Stimulated activated CD8-positive, alpha-beta memory T cell treated with anti-CD3 and anti-CD28 coated beads, Interleukin-15, amount 100 ng/mL, for 4 hours (primary cell): ENCODE measurements at places on chromosomes 6 and 20.

GRCh38 chr6:25324066-25324762 lies 45.0 kb downstream of the CARMIL1 start:
- no peak for DNase-seq

DNA sequence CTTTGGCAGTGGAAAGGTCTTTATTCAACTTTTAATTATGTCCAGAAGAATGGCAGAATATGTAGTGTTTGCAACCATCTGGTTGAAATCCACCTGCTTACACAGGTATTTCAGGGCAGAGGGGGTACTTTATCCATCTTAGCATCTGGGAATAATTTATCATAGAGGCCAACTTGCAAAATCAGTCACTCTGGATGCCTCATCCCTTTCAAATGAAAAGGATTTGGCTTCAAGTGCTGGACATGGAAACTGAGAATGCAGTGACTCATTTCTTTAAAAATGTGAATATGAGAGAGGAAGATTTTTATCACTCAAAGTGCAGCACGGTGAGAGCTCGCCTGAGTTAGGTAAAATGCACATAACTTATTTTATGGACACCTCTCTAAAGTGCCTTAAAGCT lies 758.3 kb downstream of the KIF16B start:
- DNase-seq = no peak

DNA sequence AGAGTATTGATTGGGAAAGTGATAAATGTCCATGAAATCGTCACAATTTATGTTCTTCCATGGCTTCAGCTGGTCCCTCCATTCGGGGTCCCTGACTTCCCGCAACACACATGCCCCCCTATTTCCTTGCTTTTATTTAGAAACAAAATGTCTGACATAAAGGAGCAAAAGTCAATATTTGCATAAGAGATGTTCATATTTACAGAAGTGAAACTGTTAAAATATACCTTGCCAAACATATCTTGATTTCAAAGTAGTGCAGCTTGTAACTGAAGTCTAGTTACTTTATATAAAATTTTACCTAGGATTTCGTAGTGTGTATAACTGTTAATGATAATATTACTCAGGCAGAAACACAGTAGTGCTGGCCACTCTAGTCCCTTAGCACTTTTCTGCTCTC lies 548.9 kb upstream of the ADGRB3 start:
- DNase-seq = no peak

- DNase-seq = no peak
Measured at GRCh38 chr20:63054681-63055240, 48.0 kb upstream of the BHLHE23 start.

DNA sequence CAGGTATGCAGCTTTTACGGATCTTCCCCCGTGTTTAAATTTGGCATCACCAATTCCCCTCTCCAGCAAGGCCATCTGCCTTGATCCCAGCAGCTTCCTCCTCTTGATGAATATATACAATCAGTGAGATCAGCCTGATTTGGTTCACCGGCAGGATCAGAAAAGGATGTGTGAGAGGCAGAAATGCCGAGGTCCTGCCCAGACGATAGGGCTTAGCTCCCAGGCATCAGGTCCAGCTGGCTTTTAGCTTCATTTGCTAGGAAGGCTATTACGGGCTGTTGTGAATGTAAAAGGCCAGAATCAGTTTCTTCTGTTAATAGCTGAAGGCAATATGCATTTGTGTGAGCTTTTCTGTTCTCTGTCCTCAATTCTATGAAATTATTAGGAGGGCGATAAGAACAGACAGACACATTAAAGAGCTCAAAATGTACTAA lies 372.8 kb downstream of the BTBD9 start:
- no peak for DNase-seq

GRCh38 chr6:158544428-158544827 lies 15.5 kb upstream of the TMEM181 start:
- DNase-seq = no peak

DNA sequence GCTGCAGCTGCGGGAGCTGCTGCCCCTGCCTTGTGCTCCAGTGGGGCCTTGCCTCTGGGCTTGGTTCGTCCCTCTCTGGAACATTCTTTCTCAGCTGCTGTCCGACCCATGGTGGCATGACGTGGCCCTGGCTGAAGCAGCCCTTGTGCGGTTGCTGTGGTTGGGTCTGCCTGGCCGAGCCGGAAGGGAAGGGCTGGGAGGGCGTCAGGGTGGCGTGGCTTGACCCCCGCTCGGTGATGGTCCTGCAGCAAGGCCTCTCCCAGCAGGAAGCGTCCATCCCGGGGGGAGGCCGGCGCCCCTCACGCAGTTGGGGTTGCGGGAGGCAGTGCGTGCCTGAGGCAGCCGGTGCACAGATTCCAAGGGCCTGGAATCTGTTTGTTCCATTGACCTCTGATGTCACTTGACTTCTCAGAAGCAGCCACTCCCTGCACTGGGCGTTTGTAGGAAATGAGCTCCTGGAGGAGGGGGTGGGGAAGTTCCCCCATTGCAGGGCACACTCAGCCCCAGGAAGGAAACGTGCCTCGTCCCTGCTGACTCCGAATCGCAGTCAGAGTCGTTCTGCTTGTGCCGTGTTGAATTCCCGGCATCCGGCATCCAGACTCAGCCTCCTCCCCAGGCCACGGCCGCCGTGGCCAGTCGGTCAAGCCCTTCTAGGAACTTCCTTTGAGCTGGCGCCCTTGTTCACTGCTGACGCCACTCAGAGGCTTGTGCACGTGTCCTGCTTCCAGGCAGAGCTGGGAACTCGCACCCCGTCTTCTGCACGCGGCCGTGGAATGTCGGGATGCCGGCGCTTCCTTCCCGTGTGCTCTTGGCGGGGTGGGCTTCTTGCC lies 9.7 kb upstream of the TNFRSF6B start:
- no peak for DNase-seq

DNA sequence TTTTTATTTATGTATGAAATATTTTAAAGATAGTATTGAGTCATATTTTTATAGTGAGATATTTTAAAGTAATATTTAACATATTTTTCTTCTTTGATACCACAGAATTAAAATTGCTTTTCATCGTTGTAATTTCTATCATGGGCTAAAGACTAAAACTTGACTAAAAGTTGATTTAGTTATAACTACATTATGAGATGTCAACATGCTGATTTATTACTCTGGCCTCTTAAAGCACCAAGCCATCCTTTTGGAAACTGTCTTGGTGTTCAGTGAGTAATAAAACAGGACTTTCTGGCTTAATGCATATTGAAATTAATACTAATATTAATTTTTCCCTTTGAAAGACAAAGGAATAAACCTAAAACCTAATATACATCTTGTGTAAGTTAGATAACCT lies 95.2 kb upstream of the ADGRF4 start:
- DNase-seq = no peak

DNA sequence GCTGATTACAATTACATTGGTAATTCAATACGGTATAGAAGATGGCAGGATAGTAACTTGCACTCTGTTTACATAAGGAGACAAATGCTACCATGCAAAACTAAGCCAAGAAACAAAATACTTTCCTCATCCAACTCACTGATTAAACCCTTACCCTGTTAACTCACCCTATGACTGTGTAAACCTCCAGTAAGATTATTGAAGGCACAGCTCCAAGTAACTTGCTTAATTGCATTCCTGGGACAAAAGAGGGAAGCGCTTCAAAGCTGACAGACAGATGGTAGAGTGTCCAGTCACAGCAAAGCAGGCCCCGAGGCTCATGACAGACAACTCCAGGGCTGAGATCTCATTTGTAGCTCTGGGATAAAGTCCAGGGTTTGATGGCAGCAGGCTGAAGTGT lies 6.9 kb upstream of the KIF16B start:
- DNase-seq = no peak

- DNase-seq = no peak
Measured at GRCh38 chr6:97850458-97851212, 567.6 kb upstream of the MMS22L start.

DNA sequence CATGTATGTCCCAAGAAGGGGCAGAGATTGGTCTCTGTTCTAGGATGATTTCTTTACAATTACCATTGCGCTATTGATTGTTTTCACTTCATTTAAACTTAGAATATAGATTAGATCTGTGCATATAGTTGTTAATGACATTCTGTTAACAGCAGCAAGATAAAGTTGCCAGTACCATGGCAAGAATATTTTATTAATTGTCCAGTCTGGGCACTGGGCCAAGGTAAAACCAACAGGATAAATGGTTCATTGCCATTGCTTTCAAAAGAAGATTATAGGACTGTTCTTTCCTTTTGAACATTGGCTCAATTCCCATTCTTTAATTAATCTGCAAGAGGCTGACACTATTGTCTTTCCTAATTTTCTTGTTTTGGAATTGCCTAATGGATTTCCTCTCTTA lies 592.4 kb downstream of the RFPL4B start:
- DNase-seq = no peak
